ENCODE measurements at places on chromosomes 7 and 10.

GRCh38 chr7:137695942-137696341 lies 150.8 kb downstream of the DGKI start:
- H3K36me3 ChIP-seq, result no peaks in the 10 kb centered on the region
- H3K27ac ChIP-seq, result no peak overlapping the region
- H3K27me3 ChIP-seq, result no peaks in the 10 kb centered on the region
- no peak overlapping the region for H3K4me3 ChIP-seq

- no peaks in the 10 kb centered on the region for H3K36me3 ChIP-seq
- no peak for DNase-seq
- no peak overlapping the region for H3K4me3 ChIP-seq
- no peak overlapping the region for H3K27ac ChIP-seq
Measured at GRCh38 chr10:96703358-96703757, 17.0 kb downstream of the PIK3AP1 start.

DNA sequence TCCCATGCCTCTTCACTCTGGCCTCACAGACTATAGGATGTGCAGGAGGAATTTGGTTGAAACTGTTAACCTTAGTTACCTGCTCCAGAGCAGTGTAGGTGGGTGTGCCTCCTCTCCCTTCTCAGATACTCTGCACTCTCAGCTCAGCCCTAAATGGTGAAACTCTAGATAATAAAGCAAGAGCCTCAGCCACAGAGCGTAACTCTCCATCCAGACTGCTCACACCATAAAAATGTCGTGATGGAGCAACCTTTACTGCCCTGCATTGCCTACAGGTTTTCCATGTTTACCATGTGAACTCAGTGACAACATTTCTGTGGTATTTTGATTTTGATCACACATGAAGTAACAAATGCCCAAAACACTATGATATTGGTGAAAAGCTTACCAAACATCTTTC lies 227.7 kb downstream of the CREB5 start:
- H3K36me3 ChIP-seq, result no peaks in the 10 kb centered on the region
- H3K4me3 ChIP-seq, result no peak overlapping the region
- DNase-seq, result no peak
- H3K27ac ChIP-seq, result no peak overlapping the region
- no peaks in the 10 kb centered on the region for H3K4me1 ChIP-seq
- no peaks in the 10 kb centered on the region for H3K27me3 ChIP-seq

DNA sequence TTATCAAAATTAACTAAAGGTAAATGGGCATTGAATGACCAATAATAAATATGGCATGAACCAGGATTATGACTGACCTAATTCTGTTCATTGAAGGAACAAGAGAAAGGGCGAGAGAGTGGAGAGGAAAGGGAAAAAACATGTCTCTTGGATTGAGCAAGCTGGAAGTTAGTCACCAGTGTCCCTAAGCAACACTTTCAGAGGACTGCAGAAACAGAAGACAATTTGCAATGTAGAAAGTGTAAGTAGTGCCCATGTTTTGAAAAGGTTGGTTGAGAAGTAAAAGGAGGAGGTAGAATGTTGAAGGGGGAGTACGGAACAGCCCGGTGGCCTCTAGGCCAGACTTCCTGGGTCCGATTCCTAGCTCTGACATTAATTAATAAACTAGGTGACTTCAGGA lies 94.6 kb downstream of the FAS start:
- no peak overlapping the region for H3K4me3 ChIP-seq
- H3K36me3 ChIP-seq, result no peaks in the 10 kb centered on the region
- peaks cover 41% of the 10 kb centered on the region for H3K27me3 ChIP-seq

DNA sequence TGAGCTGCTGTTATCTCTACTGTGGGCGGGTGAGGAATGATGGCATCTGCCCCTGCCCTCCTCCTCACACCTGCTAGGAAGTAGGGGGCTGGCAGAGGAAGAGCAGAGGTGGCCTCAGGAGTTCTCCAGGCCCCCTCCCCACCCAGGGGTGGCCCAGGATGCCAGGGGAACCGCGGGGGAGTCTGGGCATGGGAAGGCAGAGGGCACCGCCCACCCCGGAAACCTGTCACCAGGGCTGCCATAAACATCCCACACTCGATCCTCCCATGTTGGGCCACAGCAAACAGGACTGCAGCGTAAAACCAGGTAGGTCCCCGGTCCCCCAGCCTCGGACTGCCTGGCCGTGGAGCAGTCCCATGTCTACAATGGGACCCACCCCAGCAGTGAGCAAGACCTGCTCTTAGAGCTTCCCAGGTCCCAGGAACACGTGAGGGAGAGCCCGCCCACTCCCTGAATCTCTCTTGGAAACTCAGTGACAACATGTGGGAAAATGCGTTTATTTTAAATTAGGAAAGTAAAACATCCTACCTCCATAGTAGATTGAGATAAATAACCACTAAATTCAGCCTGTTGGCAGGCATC lies 23.4 kb downstream of the EBF3 start:
- H3K36me3 ChIP-seq, result no peaks in the 10 kb centered on the region
- H3K27me3 ChIP-seq, result peaks cover 4% of the 10 kb centered on the region
- no peaks in the 10 kb centered on the region for H3K4me1 ChIP-seq
- no peak overlapping the region for H3K27ac ChIP-seq
- H3K4me3 ChIP-seq, result no peak overlapping the region

GRCh38 chr7:106339513-106340246 lies 54.9 kb upstream of the NAMPT start:
- no peaks in the 10 kb centered on the region for H3K27me3 ChIP-seq
- H3K4me1 ChIP-seq, result no peaks in the 10 kb centered on the region
- no peak overlapping the region for H3K27ac ChIP-seq
- DNase-seq, result no peak

- H3K4me3 ChIP-seq, result no peak overlapping the region
- DNase-seq, result no peak
- no peaks in the 10 kb centered on the region for H3K27me3 ChIP-seq
- no peak overlapping the region for H3K27ac ChIP-seq
- H3K4me1 ChIP-seq, result no peaks in the 10 kb centered on the region
Measured at GRCh38 chr7:54342458-54342857, 199.7 kb upstream of the VSTM2A start.

DNA sequence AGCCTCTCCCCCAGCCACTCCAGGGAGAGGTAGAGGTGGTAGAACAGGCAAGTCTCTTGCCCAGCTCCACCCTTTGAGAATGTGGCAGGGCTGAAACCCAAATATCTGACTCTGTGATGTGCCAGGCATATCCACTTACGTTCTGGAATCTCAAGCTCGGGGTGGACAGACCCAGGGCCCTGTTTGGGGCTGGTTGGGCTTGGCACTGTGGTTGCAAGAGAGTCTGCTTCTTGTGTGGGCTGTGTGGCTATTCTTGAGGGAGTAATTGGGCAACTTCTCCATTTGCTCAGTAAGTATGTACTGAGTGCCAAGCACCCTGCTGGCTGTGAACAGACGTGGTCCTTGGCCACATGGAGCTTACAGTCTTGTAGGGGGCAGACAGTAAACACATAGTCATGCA lies 4.7 kb downstream of the UBTD1 start:
- H3K4me1 ChIP-seq, result no peaks in the 10 kb centered on the region
- peaks cover 16% of the 10 kb centered on the region for H3K27me3 ChIP-seq
- no peak for DNase-seq
- no peak overlapping the region for H3K4me3 ChIP-seq
- no peak overlapping the region for H3K27ac ChIP-seq
